ENCODE measurements at places on chromosomes 5 and 9.

- no peak for DNase-seq
Observed at GRCh38 chr5:43515678-43516048, 715 bp upstream of the C5orf34 start.

GRCh38 chr5:168011096-168011495 lies 280.3 kb upstream of the WWC1 start:
- DNase-seq: no peak

- DNase-seq: no peak
Observed at GRCh38 chr5:36045895-36046294, 20.8 kb downstream of the UGT3A2 start.

- no peak for DNase-seq
Observed at GRCh38 chr9:99109522-99109921, 4.6 kb downstream of the TGFBR1 start.

DNA sequence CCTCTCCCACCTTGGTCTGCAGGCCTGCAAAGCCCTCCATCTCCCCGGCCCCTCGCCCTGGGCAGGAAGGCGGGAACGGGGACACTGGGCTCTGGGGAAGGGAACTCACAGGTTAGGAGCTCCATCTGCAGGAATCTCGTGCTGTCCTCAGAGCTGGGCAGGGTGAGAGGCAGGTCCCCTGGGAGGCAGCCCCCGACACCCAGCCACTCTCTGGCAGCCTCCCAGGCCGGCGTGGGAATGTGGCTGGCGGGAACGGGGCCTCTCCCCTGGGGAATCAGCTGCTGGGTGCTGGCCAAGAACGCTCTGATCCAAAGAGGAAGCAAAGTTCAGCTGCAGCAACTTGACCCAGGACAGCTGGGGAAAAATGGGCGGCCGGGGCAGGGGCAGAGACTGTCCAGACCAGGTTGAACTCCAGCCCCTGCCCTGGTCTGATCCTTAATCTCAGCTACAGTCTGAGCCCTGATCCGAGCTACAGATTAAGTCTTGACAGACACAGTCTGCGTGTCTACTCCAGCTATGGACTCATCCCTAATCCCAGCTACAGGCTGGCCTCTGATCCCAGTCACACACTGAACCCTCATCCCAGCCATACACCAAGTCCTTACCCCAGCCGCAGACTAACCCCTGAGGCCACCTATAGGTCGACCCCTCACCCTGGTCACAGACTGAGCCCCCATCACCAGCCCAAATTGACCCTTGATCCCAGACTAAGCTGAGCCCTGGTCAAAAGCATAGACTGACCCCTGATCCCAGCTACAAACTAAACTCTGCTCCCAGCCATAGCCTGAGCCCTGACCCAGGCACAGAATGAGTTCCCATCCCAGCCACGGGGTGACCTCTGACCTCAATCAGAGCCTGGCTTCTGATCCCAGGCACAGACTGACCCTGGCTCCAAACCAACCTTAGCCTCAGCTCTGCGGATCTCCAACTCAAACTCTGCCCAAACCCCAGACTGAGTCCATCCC lies 37.3 kb upstream of the EGFL7 start:
- no peak for DNase-seq

- DNase-seq: no peak
Observed at GRCh38 chr5:143714629-143715028, 97.3 kb upstream of the HMHB1 start.

GRCh38 chr5:130168211-130168610 lies 263.9 kb downstream of the CHSY3 start:
- DNase-seq: no peak

GRCh38 chr5:11563822-11564221 lies 340.4 kb downstream of the CTNND2 start:
- no peak for DNase-seq
